ENCODE measurements at places on chromosomes 3 and 15.
A peak's percentile ranks its signal among the peaks of the same experiment; 100 is the strongest.

DNA sequence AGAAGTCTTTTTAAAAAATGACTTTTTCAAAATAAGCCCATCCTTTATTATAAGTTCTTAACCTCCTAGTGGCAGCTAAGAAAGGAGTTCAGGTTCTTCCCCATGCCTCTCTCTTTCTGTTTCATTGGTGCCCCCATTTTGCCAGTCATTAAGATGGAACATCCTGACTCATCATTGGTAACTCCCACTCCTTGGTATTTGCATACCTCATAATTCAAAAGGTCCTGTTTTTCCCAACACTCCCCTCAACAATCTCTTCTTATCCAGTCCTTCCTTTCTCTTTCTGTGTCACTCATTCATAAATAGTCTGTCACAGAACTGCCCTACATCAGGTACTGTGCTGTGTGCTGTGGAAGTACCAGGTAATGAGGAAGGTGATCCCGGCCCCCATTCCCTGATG lies 394.0 kb downstream of the FOXP1 start:
- H3K4me1 ChIP-seq: peaks cover 36% of the 10 kb centered on the region
- no peak for DNase-seq
- peaks cover 3% of the 10 kb centered on the region for H3K27me3 ChIP-seq
- H3K4me3 ChIP-seq: no peak overlapping the region

DNA sequence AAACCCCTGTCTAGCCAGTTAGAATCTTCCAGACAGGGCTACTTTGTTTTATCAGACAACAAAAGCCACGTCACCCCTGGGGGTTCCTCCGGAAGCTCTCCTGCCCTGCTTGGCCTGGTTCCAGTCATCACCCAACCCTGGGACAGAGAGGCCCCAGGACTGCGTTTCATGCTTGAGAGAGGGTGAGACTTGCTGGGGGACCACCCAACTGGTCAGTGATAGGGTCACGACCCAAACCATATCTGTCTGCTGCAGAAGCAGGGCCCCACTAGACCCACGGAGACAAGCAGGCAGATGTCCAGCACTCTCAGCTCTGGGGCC lies 1.2 kb downstream of the NT5DC2 start:
- H3K4me3 ChIP-seq: peak overlapping the region; percentile 91
- peak; percentile 53 for DNase-seq
- H3K36me3 ChIP-seq: peaks cover 7% of the 10 kb centered on the region
- peaks cover 4% of the 10 kb centered on the region for H3K27me3 ChIP-seq

GRCh38 chr3:14554715-14555114 lies 14.6 kb upstream of the GRIP2 start:
- peaks cover 8% of the 10 kb centered on the region for H3K4me1 ChIP-seq
- H3K27me3 ChIP-seq: peaks cover 62% of the 10 kb centered on the region
- DNase-seq: no peak
- H3K36me3 ChIP-seq: no peaks in the 10 kb centered on the region
- H3K4me3 ChIP-seq: no peak overlapping the region
- H3K27ac ChIP-seq: no peak overlapping the region

DNA sequence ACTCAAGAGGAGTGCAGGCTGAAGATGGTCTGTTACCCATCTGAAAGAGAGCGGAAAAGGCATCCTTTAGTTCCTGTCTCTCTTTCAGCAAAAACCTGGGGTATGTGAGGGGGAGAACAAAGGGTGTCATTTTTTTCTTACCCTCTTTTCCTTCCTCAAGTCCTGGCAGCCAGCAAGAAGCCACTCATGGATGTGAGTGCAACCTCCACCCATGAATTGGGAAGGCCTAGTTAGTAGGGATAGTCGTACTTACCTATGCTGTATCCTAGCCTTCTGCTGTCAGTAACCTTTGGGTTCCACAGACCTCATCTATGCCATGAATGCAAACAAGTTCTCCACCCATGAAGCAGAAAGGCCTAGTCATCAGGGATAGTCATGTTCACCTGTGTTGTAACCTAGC lies 472.8 kb downstream of the ZIC1 start:
- H3K27ac ChIP-seq: no peak overlapping the region
- H3K36me3 ChIP-seq: peaks cover 8% of the 10 kb centered on the region
- no peak for DNase-seq
- no peak overlapping the region for H3K4me3 ChIP-seq

DNA sequence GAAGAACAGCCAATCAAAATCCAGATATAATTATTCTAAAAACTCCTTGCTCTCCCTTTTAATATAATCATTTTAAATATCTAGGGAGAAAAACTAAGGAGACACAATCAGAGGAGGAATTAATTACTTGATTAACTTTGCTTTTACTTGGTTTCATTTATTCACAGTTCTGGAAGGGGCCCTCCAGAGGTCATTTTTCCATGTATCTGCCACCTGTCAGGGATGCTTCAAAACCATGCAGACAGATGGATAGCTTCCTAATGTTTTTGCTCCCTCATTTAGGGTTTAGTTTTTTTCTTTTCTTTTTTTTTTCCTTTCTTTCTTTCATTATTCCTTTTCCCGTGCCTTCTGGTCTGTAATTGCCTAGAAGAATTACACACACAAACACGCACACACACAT lies 438.1 kb upstream of the ARPP21 start:
- no peak overlapping the region for H3K4me3 ChIP-seq
- no peaks in the 10 kb centered on the region for H3K36me3 ChIP-seq
- H3K4me1 ChIP-seq: no peaks in the 10 kb centered on the region
- H3K27me3 ChIP-seq: no peaks in the 10 kb centered on the region
- DNase-seq: no peak

GRCh38 chr15:85314146-85314545 lies 66.3 kb upstream of the AKAP13 start:
- H3K4me3 ChIP-seq: peak overlapping the region; percentile 9
- H3K27ac ChIP-seq: peak overlapping the region; percentile 66
- no peaks in the 10 kb centered on the region for H3K27me3 ChIP-seq

- no peak overlapping the region for H3K4me3 ChIP-seq
- no peak for DNase-seq
- no peaks in the 10 kb centered on the region for H3K36me3 ChIP-seq
- no peak overlapping the region for H3K27ac ChIP-seq
These were observed 242.8 kb downstream of the TBL1XR1 start for GRCh38 chr3:176954517-176954916.

DNA sequence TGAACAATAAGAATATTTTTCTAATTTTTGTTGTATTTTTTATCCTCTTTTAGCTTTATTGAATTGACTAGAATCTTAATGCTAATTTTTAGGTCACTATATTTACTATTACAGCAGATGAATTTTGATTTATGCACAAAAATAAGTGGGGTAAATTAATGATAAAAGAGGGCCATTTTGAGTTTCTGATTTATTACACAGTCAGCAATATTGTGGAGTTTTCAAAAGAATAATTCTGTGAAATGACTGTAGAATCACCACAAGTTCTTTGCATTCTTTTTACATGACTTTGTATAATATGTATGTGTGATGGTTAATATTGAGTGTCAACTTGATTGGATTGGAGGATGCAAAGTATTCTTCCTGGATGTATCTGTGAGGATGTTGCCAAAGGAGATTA lies 812.4 kb upstream of the DPPA4 start:
- peaks cover 8% of the 10 kb centered on the region for H3K4me1 ChIP-seq
- H3K27ac ChIP-seq: no peak overlapping the region

DNA sequence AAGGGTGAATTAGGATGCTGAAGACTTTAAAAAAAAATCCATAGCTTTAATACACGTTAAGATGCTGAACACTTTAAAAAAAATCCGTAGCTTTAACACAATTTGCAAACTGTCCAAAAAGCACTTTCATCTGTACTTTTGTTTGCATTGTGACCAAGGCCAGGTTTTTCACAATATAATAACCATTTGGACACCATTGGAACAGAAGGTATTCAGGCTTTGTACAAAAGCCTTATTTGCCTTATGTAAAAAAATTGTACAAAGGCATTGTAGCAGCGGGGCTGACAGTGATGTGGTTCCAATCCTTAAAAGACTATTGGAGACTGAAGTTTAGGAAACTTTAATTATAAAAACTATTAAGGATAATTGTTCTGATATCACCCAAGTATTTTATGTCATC lies 15.2 kb upstream of the ICE2 start:
- no peak overlapping the region for H3K4me3 ChIP-seq
- H3K36me3 ChIP-seq: no peaks in the 10 kb centered on the region
- peaks cover 1% of the 10 kb centered on the region for H3K27me3 ChIP-seq
- no peak for DNase-seq
- no peak overlapping the region for H3K27ac ChIP-seq
- H3K4me1 ChIP-seq: no peaks in the 10 kb centered on the region

GRCh38 chr15:22903961-22904534 lies 65.6 kb downstream of the NIPA2 start:
- no peak overlapping the region for H3K4me3 ChIP-seq
- no peak for DNase-seq
- peaks cover 2% of the 10 kb centered on the region for H3K27me3 ChIP-seq

- no peak overlapping the region for H3K27ac ChIP-seq
- H3K4me1 ChIP-seq: peaks cover 36% of the 10 kb centered on the region
- DNase-seq: no peak
- peaks cover 9% of the 10 kb centered on the region for H3K36me3 ChIP-seq
These were observed 143.9 kb upstream of the MME start for GRCh38 chr3:154936196-154936595.

DNA sequence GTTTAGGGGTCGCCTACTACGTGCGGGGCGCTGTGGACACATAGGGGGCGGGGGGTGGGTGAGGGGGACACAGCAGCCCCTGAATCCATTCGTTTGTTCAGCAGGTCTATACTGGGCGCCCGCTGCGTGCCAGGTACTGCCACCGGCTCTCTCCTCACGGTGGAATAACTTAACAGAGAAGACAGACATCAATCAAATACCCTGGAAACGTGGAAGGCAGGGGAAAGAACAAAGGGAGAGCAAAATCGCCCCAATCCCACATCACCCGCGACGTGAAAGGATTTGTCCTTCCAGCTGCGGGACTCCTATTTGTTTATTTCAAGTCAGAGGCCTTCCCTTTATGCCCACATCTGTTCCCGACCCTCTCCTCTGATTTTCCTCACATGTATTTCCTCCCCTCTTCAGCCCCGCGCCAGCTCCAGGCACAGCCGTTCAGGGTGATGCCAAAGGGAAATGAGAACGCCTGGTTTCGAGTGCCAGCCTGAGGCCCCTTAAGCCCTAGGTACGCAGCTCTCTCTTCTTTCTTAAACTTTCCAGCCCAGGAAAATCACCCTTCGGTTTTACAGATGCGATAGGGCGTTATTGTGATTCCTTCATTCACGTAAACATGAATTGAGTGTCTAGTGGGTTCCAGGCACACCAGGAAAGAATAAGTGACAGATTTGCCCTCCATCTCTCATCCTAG lies 726 bp upstream of the PROK2 start:
- H3K27me3 ChIP-seq: peaks cover 27% of the 10 kb centered on the region
- peaks cover 6% of the 10 kb centered on the region for H3K4me1 ChIP-seq
- no peak overlapping the region for H3K27ac ChIP-seq
- H3K36me3 ChIP-seq: no peaks in the 10 kb centered on the region
- H3K4me3 ChIP-seq: no peak overlapping the region
- DNase-seq: no peak

DNA sequence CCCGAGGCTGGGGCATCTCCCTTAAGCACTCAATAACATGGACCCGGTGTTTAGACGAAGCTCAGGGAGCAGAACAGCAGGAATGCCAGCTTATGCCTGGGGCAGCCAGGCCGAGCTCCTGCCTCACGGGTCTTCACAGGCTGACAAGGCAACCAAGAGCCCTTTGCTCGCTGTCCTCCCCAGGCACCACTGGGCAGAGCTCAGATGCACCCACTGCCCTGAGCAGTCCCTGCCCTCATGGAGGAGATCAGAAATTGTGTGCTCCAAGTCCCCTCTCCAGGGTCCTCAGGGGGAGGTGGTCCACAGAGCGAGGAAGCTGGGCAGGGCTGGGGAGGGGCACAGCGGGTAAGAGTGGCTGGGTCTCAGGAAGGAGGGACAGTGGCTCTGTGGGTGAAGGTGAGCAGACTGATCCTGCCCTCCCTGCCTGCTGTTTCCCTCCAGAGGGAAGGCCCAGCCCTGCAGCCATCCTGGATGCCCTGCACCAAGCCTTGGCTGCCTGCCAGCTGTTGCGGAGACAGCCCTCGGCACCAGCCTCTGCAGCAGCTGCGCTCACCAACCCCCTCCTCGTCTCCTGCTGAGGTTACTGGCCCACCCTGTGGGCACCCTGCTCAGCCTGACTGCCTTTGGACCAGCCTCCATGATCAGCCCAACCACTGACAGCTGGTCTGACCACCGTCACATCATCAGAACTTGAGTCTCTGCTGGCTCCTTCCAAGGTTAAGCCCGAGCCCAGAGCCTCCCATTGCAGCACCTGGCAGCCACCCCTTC lies 21.1 kb upstream of the GP9 start:
- no peaks in the 10 kb centered on the region for H3K4me1 ChIP-seq
- DNase-seq: no peak
- no peak overlapping the region for H3K4me3 ChIP-seq
- no peak overlapping the region for H3K27ac ChIP-seq
- H3K36me3 ChIP-seq: peaks cover 4% of the 10 kb centered on the region
- H3K27me3 ChIP-seq: peaks cover 40% of the 10 kb centered on the region

DNA sequence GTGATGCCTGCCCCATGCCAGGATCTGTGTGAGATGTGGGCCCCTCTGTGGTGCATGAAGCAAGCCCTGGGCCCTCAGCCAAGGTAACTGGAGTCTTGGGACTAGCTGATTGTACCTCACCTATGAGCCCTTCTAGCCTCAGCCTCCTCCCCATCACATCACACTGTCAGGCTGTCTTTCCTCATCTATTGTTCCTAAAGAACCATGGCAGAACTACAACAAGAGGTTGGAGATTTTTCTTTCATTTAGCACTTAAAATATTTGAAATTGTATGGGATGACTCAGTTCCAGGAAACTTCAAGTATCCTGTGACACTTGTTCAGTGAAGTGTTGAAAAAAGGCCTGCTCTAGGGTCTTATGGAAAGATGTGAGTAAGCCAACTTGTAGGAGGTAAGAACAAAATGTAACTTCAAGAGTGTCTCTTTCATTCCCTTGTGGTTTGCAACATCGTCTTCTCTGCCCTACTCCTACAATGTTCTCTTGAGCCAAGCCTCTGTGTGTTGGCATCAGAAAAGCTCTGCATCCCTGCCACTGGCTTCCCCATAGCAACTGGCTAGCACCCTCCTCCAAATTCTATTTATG lies 58.7 kb upstream of the TIPARP start:
- no peaks in the 10 kb centered on the region for H3K27me3 ChIP-seq
- H3K27ac ChIP-seq: peak overlapping the region; percentile 77
- H3K4me1 ChIP-seq: peaks cover 67% of the 10 kb centered on the region
- no peaks in the 10 kb centered on the region for H3K36me3 ChIP-seq
- DNase-seq: peak; percentile 76
- H3K4me3 ChIP-seq: peak overlapping the region; percentile 45

DNA sequence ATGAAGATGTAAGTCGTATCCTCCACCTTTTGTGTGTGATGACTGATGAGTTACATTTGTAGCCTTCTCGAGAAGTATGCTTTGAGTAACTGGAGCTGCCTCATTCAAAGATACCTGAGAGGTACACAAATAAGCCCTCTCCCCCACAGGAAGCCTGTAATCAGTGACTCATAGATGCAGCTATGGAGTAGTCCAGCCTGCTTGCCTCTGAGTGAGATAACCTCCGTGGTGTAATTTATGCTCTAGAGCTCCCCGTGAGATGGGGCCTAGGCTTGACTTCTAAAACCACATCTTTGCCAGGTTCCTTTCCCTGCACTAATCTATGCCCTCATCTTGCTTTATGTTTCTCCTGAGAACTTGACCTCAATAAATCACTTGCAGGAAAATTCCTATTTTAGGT lies 291.7 kb downstream of the SUCLG2 start:
- no peak for DNase-seq
- H3K36me3 ChIP-seq: no peaks in the 10 kb centered on the region
- H3K27me3 ChIP-seq: 0 out of 2 replicates have a peak, but pooled peaks cover 2% of the 10 kb centered on the region

Measured in HFFc6 (cell line).